ENCODE measurements at places on chromosomes 1 and 21. TPM values are rescaled to one million over a fixed set of nuclear protein-coding genes. Genes with fewer than 3 reads are reported as not detected.

GRCh38 chr1:240000634-240001033 lies 91.0 kb upstream of the FMN2 start:
- no peak overlapping the region for H3K27ac ChIP-seq
- DNase-seq = no peak
- peaks cover 10% of the 10 kb centered on the region for H3K4me1 ChIP-seq
- no peaks in the 10 kb centered on the region for H3K36me3 ChIP-seq
- H3K4me3 ChIP-seq = no peak overlapping the region
- peaks cover 33% of the 10 kb centered on the region for H3K27me3 ChIP-seq

GRCh38 chr1:72177711-72178110 lies 104.6 kb downstream of the NEGR1 start:
- no peak overlapping the region for H3K4me3 ChIP-seq
- H3K27ac ChIP-seq = no peak overlapping the region
- H3K27me3 ChIP-seq = no peaks in the 10 kb centered on the region
- H3K36me3 ChIP-seq = no peaks in the 10 kb centered on the region

DNA sequence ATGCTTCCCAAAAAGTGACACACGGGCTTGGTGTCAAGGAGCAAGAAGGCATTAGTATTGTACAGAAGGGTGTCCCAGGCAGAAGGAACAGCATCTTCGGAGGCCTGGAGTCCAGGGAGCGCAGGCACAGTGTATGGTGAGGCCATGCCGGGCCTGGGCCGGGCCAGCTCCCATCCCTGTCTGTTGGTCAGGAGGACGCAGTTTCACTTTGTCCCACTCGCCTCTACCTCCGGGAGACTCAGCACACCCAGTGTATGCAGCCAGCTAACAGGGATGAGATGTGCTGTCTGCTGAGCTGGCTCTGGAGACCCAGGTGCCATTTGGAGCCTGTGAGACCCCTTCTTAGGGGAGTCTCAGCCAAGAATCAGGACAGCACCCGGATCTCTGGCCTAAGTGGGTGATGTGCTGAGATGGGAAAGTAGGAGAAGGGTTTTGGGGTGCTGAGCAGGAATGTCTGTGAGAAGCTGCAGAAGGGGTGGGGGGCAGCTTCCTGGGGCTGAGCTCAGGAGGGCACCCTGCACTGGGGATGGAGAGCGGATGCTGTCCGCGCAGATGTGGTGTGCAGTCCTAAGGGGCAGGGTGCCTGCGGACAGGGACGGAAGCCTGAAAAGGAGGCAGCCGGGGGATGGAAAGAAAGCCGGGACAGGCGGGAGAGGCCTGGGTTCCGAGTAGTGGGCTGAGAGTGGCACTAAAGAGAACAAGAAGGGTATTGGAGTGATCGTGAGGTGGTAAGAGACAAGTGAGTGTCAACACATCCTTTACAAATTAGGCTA lies 25.7 kb downstream of the DMRTB1 start:
- DNase-seq = no peak
- peaks cover 66% of the 10 kb centered on the region for H3K27me3 ChIP-seq
- H3K36me3 ChIP-seq = no peaks in the 10 kb centered on the region
- H3K4me3 ChIP-seq = no peak overlapping the region

DNA sequence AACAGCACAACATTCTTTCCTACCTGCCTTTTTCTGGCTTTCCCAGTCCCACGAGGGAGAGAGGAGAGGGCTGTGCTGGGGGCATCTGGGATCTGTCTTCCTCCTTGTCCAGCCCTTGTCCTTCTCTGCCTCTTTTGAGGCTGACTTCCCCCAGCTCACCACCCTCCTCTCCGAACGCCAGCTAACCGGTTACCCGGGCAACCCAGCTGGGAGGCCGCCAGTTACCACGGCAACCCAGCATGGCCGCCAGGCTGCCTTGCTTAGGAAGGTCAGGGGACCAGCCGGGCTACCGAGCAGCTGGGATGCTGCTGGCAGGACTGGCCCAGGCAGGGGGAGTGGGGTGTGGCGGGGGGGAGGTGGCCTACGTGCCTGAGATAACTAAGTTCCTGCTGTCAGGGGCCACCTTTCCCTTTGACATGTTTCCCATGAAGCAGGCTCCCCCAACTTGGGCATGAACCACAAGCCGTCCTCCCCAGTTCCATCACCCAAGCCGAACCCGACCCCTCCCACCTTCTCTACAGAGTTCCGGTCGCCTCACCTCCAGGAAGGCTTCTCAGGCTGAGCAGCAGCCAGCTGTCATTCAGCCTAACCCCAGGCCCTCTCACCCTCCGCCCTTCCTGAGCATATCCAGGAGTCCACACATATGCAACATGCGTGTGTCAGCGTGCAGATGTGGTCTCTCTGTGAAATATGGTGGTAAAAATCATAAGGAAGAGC lies 8.7 kb downstream of the PLEKHA6 start:
- no peaks in the 10 kb centered on the region for H3K36me3 ChIP-seq
- H3K4me3 ChIP-seq = peak overlapping the region; percentile 27
- DNase-seq = no peak
- H3K27ac ChIP-seq = no peak overlapping the region
- H3K27me3 ChIP-seq = no peaks in the 10 kb centered on the region

Gene OR14K1
- total RNA-seq = not detected
